Bone marrow (tissue), 2 donors: ENCODE measurements at places on chromosomes 11 and 22.

- no peak for DNase-seq
Measured at GRCh38 chr11:126464796-126465195, 109.3 kb downstream of the ST3GAL4 start.

- DNase-seq, result no peak
Measured at GRCh38 chr11:117794135-117794534, 2.9 kb downstream of the DSCAML1 start.

DNA sequence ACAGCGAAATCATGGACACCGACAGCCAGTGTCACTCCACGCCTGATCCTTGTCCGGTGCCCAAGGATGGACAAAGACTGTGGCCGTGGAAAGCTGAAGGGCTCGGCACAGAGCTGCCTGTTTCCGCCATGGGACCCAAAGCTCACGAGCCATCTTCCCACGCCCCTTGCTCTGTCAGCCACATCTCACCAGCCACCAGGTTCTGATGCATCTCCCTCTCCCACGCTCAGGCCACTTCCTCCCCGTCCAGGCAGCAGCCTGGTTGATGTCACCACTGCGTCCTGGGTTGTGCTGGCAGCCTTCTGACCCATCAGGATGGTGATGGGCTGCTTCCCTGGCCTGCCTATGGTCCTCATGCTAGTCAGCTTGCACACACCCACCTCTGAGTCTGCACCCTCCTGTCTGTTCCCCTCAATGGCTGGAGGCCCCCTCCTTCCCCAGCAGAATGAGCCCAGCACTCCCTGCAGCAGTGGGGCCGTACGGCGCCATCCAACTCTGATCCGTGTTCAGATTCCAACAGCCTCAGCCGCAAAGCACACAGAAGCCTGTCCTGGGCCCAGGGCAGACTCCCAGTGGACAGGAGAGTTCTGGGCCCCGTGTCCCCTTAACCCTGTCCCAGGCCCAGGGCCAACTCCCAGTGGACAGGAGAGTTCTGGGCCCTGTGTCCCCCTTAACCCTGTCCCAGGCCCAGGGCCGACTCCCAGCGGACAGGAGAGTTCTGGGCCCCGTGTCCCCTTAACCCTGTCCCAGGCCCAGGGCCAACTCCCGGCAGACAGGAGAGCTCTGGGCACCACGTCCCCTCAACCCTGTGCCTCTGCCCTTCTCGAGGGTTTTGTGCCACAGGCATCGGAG, 259.5 kb downstream of the BRD1 start:
- DNase-seq, result no peak

GRCh38 chr22:26055693-26056092, 113.6 kb upstream of the SEZ6L start:
- no peak for DNase-seq

DNA sequence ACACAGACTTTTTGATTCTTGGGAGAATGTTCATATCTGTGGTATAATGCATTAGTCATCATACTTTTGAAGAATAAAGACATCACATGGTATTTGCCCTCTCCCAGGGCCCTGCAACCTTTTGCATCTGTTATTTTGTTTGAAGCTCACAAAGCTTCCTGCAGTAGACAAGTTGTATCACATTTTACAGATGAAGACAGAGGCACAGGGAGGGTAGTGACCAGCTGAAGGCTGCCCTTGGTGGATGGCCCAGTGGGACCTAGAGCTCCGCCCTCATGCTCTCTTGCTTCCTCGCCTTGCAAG, 66.4 kb downstream of the UBASH3B start:
- DNase-seq, result peak; percentile 50

- no peak for DNase-seq
Measured at GRCh38 chr11:14026961-14027360, 64.4 kb downstream of the SPON1 start.

GRCh38 chr11:61711498-61711897, 31.3 kb downstream of the DAGLA start:
- no peak for DNase-seq
